Kidney (tissue), 22 donors: ENCODE measurements at places on chromosomes 6 and 20. TPM values are rescaled to one million over a fixed set of nuclear protein-coding genes. Genes with fewer than 3 reads are reported as not detected.

GRCh38 chr6:16683641-16684194, 77.5 kb downstream of the ATXN1 start:
- no peak for DNase-seq

DNA sequence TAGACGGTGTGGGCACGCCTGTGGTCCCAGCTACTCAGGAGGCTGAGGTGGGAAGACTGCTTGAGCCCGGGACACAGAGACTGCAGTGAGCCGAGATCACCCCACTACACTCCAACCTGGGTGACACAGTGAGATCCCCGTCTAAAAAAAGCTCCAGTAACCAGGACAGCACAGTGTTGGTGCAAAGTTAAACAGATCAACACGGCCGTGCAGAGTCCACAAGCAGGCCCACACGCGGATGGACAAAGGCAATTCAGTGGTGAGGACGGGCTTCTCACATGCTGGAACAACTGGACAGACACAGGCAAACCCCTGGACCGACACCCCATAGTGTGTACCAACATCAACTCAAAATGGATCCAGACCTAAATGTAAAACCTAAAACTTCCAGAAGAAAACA, 41.7 kb downstream of the TAF4 start:
- no peak for DNase-seq

DNA sequence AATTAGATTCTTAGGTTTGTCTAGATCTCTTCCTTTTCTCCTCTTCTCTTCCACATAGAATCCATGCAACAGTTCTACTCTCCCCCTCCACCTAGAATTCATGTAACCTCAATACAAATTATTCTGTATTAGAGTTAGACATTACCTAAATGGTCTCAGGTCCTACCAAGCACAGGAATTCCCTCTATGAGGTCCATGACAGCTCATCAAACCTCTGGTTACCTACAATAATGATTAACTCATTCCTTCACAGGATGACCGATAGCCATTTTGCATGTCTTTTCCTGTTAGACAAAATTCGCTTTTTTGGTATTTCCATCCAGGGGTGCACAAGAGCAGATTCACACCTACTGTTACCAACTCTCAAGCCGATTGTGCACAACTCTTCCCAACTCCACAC, 27.4 kb upstream of the BMP2 start:
- DNase-seq, result no peak

DNA sequence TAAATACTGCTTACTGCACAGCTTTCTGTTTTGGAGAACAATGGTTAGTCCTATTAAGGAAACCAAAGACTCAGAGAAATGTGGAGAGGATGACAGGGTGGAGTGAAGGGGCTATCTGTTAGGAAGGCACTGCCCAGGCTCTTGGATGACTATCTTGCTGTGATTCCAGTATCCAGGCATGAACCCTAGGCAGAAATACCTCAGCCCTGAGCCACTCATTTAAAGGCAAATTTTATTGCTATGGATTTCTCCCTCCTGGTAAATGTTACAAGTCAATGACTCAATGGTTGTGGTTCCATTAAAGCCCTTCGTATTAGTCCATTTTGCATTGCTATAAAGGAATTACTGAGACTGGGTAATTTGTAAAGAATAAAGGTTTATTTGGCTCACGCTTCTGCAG, 25.9 kb downstream of the ADGRF4 start:
- DNase-seq, result no peak

GRCh38 chr6:132498638-132499037, 14.3 kb downstream of the STX7 start:
- no peak for DNase-seq

DNA sequence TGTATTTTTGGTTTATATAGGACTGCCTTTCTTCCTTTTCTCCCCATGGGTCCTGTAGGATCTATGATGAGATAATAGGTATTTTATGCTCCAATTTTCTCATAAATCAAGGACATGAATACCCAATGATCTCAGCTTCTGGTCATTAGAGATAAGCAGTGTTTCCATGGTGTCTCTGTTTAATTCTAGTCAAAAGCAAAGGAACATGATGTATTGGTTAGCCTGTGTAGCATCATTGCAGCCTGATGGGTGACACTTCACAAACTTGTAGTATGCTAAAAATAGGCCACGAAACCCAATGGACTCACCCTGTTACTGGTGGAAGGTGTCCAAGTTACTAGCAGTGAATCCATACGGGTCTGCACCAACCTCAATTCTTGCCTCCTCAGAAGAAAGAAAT, 116.2 kb upstream of the SNX9 start:
- DNase-seq, result no peak

- peak; percentile 19 for DNase-seq
Measured at GRCh38 chr20:32526125-32526524, 59.0 kb downstream of the NOL4L start.

DNA sequence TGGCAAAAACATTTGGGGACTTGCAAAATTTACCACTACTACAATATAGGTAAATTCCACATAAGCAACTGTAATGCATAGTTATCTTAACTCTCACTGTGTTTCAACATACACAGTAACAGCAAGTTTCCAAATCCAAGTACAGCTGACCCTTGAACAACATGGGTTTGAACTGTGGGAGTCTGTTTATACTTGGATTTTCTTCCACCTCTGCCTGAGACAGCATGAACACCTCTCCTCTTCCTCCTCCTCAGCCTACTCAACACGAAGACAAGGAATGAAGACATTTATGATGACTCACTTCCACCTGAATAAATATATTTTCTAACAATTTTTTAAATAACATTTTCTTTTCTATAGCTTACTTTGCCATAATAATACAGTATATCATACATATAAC, 25.6 kb downstream of the MAN1A1 start:
- DNase-seq, result no peak

DNA sequence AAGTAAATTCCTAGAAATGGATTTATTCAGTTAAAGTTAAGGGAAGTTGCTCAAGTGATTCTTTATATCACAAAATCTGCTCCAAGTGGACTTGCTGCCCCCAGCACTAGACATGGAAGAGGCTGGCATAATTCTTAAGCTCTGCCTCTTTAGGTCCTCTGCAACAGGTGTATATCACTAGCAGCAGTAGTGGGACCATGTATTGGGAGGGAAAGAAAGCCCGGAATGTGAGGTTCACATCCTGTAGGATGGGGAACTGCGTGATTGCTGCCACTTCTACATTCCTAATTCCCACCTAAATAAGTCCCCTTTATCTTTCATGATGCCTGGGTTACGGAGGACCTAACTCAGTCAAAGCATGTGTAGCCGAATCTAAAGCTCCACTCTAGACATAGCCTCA, 13.2 kb downstream of the SPATS1 start:
- DNase-seq, result no peak

ZSWIM1 gene
- 13.1 TPM for total RNA-seq

MPC1 gene
- total RNA-seq, result 74.1 TPM

AKAP12 gene
- total RNA-seq, result 84.6 TPM
